ENCODE measurements at places on chromosomes 5 and 9.

- DNase-seq, result no peak
Measured at GRCh38 chr9:28741459-28741858, 1168.2 kb upstream of the C9orf72 start.

DNA sequence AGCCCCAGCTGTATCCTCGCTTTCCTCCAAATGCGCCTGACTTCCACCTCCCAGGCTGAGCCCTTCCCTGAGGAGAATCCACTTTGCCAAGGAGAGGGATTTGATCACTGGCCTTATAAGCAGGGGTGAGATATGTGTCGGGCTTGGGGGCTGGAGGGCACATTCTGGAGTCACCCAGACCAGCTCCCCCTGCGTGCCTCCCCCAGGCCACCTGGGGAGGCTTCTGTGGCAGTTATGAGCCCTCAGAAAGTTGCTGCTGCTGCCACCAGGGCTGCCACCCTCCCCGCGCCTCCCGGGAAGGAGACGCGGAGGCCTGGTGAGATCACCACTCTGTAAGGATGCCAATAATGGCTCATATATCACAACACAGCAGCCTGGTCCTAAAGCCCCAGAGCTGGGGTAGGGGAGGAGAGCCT is 211.5 kb downstream of the PAPPA start:
- DNase-seq, result peak; percentile 42

DNA sequence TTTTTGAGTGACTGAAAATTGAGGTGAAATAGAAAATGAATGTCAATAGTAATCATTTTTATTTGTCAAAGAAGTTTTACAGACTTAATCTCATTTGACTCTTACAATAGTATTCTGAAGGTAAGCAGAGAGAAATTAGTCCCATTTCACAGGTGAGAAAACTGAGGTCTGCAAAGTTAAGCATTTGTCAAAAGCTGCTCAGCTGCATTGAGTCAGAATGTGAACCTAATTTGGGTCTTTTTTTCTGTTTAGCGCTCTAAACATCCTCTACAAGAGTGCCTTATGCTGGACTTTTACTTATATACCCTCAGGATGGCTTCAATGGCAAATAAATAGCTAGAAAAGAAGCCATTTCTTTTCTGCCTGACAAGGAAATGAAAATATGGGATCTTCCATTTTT is 135.7 kb downstream of the RASGRF2 start:
- no peak for DNase-seq

- no peak for DNase-seq
Measured at GRCh38 chr9:126160067-126160853, 166.4 kb upstream of the MVB12B start.

- no peak for DNase-seq
Measured at GRCh38 chr9:124218438-124218982, 39.2 kb upstream of the NEK6 start.

GRCh38 chr9:116282597-116282996 is 129.0 kb downstream of the PAPPA start:
- no peak for DNase-seq

GRCh38 chr5:127667926-127668325 is 19.0 kb downstream of the CTXN3 start:
- DNase-seq, result no peak

DNA sequence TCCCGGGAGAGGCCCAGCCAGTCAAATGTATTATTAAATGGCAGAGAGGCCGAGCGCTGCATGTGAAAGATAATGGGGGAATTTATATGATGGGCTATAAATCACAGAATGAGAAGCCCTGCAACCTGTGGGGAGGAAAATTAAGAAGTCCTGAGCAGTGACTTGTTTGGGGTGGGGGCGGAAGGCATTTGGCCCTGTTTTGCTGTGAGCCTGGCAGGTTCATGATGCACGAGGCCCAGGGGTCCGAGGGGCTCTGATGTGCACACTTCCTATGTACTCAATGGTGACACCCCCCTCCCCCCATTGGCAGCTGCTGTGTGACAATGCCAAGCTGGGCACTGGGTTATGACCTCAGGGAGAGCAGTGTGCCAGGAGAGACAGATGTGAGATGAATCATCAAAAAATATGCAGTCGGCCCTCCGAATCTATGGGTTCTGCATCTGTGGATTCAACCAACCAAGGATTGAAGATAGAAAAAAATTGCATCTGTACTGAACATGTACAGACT is 13.7 kb upstream of the DAB2IP start:
- DNase-seq, result no peak

GRCh38 chr9:70945301-70945700 is 176.1 kb downstream of the TRPM3 start:
- DNase-seq, result no peak

DNA sequence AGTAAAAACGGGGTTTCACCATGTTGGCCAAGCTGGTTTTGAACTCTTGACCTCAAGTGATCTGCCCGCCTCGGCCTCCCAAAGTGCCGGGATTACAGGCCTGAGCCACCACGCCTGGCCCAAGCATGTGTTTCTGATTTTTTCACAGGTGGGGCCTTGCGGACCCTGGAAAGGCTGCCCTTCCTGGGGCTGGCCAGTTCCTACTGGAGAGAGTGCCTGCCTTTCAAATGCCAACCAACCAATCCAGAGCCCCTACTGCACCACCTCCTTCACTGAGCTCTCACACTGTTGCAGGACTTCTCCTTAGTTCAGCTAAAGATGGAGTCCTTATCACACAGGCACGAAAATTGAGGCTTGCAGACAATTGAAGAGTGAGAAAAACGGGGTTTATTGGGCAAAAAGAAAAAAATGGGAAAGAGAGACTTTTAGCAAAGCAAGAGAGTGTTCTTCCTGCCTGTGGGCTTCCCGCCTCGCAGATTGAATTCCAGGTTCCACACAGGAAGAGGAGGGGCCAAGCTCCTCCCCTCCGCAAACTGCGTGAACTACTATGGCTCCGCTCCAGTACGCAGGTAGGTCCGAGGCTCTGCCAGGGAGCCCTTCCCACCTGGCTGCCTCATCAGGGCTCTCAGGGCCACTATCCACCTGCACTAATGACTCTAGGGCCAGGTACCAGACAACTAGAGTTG is 8.3 kb upstream of the CMBL start:
- no peak for DNase-seq

- no peak for DNase-seq
Measured at GRCh38 chr9:73613092-73613701, 461.5 kb downstream of the ANXA1 start.

DNA sequence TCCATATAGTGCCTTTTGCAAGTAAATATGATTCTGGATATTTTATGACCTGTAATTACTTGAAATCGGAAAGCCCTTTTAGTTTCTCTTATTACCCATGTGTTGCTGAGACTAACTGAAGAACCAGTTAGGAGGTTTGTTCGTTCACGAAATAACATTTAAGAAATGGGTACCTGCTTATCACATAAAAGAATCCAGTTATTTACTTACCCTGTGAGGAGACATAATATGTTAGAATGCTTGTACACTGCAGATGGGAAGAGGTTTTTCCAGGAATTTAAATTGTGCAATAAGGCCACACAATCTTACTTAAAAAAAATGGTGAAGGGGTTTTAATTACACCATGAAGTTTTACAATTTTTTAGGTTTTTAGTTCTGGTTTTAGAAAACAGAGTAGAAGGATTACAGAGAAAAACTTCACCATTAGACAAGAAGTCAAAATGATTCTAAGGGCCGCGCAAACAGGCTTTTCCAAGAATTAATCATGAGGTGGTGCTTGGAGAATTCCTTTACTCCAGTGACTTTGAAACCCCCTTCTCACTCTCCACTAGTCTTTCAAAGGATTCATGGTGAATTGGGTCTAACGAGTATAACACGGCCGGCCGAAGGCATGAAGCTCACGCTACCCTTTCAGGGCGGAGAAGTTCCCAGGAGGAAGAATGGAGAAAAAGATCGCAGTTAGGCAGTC is 1.1 kb upstream of the PTGER4 start:
- no peak for DNase-seq

GRCh38 chr5:157820593-157821252 is 38.2 kb downstream of the CLINT1 start:
- peak; percentile 17 for DNase-seq

- DNase-seq, result no peak
Measured at GRCh38 chr5:119390404-119390803, 34.6 kb downstream of the TNFAIP8 start.

GRCh38 chr9:76200745-76201144 is 193.5 kb downstream of the RFK start:
- DNase-seq, result no peak

All from D341Med (cell line).